ENCODE measurements at places on chromosomes 1 and 21.
A peak's percentile ranks its signal among the peaks of the same experiment; 100 is the strongest.

GRCh38 chr21:17925899-17926298, 106.7 kb upstream of the C21orf91 start:
- DNase-seq, result no peak

GRCh38 chr1:236848274-236848923, 53.3 kb downstream of the MTR start:
- no peak for DNase-seq

GRCh38 chr21:23639721-23640120, 1967.6 kb downstream of the MRPL39 start:
- no peak for DNase-seq

- peak; percentile 18 for DNase-seq
Measured at GRCh38 chr1:91804546-91805023, 81.4 kb downstream of the TGFBR3 start.

DNA sequence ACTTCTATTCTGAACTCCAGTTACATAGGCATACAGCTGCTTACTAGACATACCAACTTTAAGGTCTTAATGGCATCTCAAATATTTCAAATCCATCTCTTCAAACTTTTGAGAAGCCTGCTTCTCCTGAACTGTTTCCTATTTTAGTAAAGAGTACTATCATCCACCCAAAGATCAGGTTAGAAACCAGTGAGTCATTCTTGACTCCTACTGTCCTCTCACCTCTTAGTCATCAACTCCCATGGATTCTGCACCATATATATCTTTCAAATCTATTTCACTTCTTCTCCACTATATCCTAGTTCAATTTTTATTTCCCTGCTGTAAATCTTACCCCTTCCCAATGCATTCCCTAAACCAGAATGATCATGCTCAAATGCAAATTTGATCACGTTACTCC, 18.1 kb upstream of the BEND5 start:
- DNase-seq, result no peak

- no peak for DNase-seq
Measured at GRCh38 chr1:194004146-194004545, 817.7 kb upstream of the B3GALT2 start.

- DNase-seq, result no peak
Measured at GRCh38 chr21:31394309-31394708, 50.2 kb upstream of the TIAM1 start.
